Astrocyte (in vitro differentiated cells and primary cell): ENCODE measurements at places on chromosomes 5 and 9. TPM values are rescaled to one million over a fixed set of nuclear protein-coding genes. Genes with fewer than 3 reads are reported as not detected.

DNA sequence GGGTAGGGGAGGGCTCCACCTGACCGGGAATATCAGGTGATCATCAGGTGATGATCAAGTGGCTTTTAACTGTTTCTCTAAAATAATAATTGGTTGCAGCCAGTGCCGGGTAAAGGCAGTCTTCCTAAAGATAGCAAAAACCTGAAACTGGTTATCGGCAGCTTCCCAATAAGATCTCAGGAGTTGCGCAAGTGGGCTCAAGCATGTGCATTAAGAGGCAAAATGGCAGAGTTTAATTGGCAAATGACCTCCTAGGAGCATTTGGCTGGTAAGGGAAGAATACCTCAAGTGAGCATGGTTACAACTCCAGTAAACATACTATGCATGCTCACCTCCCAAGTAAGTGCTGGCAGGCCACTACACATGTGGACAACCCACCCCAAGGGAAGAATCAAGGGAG lies 4.2 kb downstream of the C1QTNF3 start:
- DNase-seq: no peak

DNA sequence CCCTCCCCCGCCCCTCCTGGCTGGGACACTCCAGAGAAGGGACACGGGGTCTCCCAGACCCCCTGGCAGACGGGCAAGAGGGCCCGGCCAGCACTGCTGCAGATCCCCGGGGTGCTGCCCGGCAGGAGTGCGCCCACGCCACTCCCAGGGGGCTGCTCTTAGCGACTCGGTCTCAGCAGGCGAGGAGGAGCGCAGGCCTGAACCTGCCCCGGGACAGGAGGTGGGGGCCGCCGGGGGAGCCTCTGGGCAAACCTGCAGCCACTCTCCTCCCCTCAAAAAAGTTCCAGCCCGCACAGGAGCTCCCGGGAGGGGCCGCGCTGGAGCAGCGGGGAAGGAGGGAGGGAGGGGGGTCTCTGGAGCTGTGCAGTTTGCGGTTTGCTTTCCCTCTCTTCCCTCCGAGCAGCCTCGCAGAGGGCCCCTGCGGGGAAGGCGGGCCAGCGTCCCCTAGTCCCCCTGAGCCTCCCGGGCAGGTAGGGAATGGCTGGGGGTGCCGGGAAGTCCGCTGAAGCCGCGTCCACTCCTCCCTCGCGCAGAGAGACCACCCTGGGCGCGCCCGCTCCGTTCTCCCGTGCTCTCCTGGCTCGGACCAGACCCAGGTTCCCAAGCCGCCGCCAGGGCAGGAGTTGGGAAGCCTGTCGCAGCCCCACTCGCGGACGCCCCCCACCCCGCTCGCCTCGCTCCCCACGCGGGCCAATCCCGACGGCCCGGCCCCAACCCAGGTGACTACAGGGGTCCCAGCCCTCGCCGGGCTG lies 44.2 kb downstream of the NACC2 start:
- no peak for DNase-seq

DNA sequence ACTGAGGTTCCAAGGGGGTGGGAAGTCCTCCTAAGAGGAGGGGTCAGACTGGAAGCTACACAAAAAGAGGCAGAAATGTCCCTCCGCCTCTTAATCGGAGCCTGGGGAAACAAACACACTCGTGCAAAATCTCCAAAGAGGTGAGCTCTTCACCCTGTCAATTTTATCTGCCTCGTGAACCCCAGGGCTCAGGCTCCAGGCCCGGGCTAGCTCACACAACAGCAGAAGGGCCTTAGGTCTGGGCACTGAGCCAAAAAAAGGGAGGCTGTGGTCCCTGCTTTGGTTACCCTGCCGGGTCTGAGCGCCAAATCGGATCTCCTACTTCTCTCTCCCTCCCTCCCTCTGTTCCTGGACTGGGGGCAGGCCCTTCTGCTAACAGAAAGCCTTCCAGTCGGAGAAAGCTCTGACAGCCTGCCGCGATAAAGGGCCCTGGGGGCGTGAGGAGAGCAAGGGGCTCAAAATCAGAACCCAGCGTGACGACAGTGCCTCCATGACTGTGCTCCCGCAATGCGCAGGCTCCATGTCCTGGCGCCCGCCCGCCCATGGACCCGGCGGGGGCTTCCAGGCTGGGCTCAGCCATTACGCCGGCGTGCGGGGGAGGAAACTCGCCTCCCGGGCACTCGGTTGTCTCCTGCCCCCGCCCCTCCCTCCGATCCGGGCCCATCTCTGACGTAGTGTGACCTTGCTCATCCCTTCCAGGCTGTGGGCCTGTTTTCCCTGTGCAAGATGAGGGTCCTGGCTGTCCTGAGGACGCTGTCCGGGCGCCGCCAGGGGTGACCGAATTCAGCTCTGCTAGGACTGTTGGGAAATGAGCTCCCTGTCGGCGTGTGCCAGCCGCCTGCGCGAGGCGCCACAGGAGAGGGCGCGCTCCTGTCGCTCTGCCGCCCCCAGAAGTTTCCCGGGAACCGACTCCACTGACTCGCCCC lies 865 bp upstream of the SLC22A4 start:
- DNase-seq: peak; percentile 81

DNA sequence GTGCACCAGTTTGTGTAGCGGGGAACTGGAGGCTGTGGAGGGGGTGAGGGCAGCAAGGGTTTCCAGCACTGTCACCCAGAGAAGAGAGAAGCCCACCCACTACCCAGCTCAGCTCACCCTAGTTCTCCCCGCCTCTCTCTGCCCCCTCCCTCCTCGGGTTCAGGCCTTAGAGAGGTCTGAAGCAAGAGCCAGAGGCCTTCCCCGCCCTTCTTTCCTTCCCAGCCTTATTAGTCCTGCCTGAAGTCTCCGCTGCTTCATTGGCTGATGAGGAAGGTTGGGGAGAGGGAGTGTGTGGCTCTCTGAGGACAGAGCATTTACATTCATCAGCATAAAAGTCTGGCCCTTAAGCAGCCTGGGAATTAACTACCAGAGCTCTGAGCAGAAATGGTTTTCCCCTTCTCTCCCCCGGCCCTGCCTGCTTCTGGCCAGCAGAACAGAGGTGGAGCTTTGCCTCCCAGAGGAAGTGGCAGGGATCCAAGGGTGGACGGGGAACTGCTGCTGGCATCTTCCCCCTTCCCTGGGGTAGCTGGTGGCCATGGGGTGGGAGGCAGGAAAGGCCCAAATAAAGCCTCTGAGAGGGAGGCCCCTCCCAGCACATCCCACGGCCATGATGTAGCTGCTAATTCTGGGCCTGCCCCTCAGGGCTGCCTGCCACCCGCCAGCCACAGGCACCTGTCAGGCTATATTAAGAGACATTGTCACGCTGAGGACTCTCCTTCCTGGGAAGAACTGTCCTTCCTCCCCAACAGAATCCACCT lies 4.1 kb downstream of the DNAJB5 start:
- DNase-seq: peak; percentile 73

DNA sequence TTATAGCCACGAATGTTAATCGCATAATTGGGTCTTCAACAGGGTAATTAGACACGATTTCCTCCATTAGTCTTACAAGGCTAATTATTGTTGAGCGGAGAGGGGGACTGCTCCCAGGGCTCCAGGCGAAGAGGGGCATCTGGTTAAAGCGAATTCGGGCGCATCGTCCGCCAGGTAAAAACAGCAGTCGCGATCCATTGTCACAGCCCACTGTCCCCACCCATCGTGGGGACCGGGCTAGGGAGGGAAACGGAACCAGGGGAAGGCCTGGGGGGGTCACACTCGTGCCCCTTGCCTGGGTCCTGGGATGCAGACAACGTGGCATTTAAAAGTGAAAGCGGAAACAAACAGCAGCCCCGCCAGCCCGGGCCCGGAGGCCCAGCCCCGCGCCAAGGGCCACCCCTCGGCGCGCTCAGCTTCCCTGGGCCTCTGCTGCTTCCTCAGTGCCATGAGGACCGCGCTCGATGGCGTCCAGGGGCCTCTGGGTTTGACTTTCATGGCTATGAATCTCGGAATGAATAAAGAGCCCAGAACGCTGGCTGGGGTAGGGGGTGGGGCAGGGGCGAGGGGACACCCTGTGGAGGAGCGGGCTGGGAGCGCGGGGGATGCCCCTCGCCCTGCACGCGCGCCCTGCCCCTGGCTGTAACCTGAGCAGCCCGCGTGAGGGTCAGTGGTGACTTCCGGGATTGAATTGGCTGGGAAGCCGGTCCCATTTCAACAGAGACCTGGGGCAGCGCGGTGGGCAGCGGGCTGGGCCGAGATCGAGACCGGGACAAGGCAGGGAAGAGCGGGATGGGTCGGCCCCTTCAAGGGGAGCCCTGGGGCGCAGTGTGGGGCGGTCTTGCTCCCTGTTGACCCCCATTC lies 99.9 kb downstream of the GTF3C4 start:
- peak; percentile 36 for DNase-seq

DNA sequence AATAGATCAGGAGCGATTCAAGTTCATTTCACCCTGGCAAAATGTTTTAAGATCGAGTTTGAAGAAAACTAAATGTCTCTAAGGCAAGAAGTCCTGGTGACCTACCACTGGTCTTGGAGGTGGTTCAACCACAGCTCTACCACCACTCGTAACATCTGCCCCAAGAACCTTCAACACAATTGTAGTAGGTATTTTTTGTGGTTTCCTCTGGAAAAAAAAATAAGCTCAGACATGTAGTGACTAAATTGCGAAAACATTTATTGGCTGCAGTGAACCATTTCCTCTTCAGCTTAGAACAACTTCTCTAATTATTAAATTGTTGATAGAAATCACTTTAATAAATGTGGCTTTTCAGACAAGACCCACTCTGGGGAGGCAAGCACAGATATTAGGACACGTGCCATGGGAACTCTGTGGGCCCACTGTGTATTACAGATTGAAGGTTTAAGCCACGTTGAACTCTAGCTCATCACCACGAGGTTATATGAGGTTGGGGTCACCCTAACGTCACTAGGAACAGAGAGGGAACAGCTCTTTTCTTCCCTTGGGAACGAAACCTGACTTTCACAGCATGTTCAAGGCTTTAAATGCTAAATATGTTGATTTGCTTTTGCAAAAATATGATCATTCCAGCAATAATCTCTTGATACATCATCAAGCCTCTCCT lies 142.9 kb downstream of the HSD17B3 start:
- peak; percentile 70 for DNase-seq

GRCh38 chr5:17079562-17079961 lies 137.9 kb upstream of the BASP1 start:
- DNase-seq: peak; percentile 60

DNA sequence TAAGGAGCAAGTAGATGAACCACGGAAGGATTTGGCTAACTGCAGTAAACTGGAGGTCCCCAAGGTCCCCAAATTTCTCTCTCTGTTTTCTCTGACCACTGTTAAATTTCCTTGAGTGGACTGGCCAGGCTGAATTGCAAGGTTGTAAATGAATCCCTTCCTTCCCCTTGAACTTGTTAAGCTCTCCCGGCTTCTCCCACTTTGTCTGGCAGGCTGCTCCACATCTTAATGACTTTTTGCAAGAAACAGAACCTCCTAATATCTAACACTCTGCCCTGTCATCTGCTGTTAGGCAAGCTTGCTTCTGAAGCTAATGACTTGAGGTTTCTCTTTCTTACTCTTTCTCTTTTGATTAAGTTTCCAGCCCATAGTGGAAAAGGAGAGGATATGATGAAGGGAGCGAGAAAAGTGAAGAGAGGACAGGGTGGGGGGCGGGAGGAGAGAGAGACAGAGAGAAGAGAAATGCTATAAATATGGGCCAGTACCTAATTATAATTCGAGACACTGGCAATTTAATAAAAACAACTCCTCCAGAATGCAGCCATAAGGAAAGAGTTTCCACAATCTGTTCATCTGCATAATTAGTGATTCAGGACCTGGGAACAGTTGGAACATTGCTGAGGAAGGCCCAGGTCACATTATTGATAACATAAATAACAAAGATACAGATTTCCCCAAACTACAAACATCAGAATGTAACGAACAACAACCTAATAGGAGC lies 437.3 kb upstream of the MPDZ start:
- no peak for DNase-seq

DNA sequence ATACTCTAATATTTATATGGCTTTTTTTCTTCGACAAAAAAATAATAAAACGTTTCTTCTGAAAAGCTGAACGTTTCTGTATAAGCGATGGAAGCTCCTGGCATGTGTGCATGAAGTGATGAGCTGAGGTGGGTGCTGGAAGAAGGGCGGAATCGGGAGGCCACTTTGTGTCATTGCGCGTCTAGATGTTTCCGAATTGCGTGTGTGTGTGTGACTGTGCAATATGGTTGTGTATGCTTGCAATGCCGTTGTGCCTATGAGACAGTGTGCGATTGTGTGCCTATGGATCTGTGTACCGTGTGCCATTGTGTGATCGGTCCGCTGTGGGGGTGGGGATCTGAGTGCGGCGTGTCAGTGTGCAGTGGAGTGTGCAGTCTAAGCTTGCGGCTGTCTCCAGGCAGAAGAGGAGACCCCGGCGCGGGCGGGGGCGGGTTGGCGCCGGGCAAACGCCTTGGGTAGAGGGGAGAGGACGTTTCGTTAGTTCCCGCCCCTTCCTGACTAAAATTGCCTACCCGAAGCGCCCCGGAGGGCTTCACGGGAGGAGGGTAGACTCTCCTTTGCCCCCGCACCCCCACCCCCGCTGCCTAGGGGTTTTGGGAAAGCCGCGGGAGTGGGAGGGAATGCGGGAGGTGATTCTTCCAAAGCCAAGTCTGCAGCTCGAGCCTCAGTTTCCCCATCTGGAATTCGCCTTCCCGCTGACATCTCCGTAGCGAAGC lies 24.2 kb downstream of the PCDHGC5 start:
- peak; percentile 60 for DNase-seq

DNA sequence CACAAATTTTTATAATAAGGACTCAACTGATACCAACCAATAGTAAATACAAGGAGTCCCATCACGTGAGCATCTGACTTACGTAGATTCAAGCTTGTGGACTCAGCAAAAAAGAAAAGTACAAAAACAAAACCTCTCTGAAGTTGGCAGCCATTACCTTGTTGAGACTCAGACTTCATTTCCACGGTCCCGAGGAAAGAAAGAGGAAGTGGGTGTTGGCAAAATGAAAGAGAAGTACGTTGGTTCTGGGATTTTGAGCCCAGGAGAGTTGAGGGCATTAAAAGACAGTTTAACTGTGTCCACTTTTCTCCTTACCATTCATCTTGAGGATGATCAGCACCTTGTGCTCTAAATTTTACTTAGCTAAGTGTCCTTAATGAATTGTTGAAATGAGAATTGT lies 26.7 kb downstream of the NCBP1 start:
- no peak for DNase-seq

- DNase-seq: no peak
Measured at GRCh38 chr9:36158122-36158521, 11.1 kb upstream of the CCIN start.

- no peak for DNase-seq
Measured at GRCh38 chr9:3045153-3045552, 201.3 kb upstream of the PUM3 start.

DNA sequence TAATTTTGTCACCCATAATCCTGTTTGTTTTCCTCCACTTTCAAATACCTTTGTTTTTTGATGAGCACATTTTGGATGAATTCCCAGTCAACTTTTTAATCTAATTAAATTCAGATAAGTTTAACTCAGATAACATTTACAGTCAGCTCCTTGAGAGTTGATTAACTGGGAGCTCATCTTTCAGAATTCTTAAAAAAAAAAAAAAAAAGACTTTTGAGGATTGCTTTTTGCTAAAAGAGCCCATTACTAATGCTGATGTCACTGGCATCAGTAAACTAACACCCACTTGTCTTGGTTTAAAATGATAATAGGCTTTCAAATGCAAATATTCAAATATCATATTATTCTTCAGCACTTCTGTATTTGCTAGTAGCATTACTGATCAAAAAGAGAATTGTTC lies 47.1 kb upstream of the NFIB start:
- no peak for DNase-seq

ERAP2 gene
- 2.3 and 2.5 TPM in 2 replicates for total RNA-seq

IL3 gene
- not detected in 2 replicates for total RNA-seq

SPRY4 gene
- 19.4 and 23.4 TPM in 2 replicates for total RNA-seq

SLC6A18 gene
- not detected in 2 replicates for total RNA-seq

CTXN3 gene
- total RNA-seq: not detected in 2 replicates

PCDHGA9 gene
- 0.73 and 0.87 TPM in 2 replicates for total RNA-seq
